ENCODE measurements at places on chromosomes 7 and 10.

DNA sequence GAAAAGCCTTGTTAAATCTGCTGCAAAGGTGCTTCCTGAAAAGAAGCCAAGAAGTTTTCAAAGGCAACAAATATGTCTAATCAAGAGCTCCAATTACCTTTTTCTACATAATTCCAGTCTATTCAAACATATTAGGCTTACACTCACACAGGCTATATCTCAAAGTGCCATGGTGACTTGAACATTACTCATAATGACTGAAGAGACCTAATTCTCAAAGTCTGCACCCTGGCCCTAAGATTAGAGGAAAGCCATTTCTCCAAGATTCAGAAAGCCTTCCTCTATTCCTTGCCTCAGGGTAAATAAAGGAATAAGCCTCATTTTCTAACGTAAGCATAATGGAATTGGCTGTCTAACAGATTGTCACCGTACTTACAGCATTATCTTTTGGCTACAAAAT is 78.3 kb upstream of the THSD7A start:
- DNase-seq = no peak

DNA sequence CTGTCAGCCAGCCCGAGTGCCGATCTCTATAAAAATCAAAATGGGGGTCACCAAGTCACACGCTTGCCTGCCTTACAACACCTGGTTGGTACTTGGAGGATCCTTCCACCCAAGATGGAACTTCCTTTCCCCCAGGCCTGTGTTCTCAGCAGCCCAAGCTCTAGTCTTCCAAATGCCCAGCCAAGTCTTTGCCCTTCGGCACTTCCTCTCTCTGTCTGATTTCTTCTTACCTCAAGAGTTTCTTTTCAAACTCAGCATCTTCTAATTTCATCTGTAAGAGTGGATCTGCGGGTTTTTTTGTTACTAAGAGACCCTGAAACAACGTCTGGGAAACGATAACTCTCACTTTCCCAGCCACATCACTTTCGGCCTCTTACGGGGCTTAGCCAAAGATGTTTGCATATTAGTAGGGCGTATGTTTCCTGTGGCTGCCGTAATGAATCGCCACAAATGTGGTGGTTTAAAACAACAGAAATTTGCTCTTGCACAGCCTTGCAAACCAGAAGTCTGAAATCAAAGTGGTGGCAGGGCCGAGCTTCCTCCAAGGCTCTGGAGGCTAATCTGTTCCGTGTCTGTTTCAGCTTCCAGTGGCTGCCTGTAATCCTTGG is 219.9 kb downstream of the TCF7L2 start:
- no peak for DNase-seq

DNA sequence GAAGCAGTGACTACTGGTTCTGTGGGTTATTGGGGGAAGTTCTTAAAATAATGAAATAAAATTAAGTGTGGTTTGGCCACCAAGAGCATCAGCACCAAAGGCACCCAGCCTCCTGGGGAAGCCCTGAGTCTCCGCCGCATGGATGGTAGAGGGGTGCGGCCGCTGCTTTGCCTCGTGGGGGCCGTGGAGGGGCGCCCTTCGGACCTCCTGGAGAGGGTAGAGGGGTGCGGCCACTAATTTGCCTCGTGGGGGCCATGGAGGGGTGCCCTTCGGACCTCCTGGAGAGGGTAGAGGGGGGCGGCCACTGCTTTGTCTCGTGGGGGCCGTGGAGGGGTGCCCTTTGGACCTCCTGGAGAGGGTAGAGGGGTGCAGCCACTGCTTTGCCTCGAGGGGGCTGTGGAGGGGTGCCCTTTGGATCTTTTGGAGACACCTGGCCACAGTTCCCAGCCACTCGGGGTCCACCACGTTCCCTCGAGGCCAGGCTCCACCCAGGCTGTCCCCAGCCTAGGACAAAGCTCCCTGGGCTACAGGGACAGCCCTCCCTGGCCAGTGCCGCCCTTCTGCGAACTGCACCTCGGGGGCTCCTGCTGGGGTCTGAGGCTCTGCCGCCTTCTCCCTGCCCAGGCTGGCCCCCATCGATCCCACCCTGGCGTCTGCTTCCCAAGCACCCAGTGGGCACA is 535.1 kb downstream of the PTPRN2 start:
- DNase-seq = no peak

GRCh38 chr7:151506901-151507382 is 12.8 kb downstream of the RHEB start:
- DNase-seq = no peak

- DNase-seq = no peak
Measured at GRCh38 chr10:26391701-26392695, 46.1 kb upstream of the APBB1IP start.

GRCh38 chr7:115910541-115911164 is 119.9 kb downstream of the TFEC start:
- no peak for DNase-seq

- no peak for DNase-seq
Measured at GRCh38 chr10:49164559-49165188, 23.5 kb downstream of the TMEM273 start.

DNA sequence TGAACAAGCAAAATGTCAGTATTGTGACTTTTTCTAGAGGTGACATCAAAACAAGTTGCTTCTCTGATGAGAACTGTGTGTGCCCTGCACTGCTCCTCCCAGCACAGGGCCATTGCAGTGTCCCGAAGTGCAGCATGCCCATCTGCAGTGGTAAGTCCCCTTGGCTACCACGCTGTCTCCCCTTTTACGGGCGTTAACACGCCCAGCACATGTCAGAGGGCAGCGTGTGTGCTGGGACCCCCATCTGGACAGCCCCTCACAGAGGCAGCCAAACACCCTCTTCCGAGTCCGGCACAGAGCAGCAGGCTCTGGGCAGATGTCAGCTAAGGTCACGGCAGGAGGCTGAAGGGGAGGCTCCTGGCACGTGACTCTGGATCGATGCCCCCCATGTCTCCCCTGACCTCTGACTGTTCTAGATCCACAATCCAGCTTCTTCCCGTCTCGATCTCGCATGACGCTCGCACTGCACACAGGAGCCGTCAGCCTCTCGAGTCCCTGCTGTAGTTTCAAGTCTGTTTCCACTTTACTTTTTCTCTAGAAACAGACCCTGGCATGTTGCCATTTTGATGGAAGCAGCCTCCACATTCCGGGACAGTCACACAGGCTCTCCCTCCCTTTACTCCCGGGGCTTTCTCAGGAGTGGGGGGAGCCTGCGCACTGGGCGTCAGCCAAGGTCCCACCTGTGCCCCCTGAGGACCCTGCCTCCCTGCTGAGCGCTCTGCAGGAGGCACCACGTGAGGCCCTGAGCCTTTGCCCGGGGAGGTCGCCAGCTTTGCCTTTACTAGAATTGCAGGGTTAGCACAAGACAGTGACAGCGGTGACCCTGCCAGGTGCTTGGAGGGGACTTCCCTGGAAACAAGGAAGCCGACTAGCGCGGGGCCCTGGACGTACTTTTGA is 133.8 kb downstream of the TCERG1L start:
- DNase-seq = no peak

DNA sequence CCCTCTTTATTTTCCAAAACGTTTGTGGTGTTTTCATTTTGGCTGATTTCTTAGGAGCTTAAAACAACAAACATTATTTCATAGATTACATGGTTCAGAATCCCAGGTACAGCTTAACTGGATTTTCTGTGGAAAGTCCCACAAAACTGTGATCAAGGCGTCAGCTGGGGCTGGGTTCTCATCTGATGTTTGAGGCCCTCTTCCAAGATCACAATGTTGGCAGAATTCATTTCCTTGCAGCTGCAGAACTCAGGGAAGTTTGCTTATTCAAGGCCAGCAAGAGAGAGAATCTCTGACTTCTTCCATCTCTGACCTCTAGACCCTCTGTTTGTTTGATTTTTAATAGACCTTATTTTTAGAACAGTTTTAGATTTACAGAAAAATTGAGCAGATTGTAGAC is 108.4 kb upstream of the AGK start:
- no peak for DNase-seq

GRCh38 chr7:18638594-18639452 is 143.3 kb downstream of the HDAC9 start:
- DNase-seq = no peak

DNA sequence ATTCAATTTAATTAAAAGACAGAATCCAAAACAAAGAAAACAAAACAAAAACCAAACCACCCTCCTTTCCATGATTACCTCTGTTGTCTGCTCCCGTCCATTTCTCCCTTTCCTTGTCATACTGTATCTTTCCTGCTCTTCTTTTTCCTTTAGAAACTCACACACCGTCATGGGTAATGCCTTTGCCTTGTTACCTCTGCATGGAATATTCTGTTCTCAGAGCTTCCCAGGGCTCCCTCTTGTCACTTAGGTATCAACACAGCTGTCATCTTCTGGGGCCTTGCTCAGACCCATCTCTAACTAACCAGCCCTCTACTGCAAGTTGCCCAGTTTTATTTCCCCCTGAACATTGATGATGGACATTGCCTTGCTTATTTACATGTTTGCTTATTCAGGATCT is 30.2 kb upstream of the GIMAP8 start:
- DNase-seq = no peak

- DNase-seq = no peak
Measured at GRCh38 chr10:35569836-35570235, 35.3 kb upstream of the GJD4 start.

- no peak for DNase-seq
Measured at GRCh38 chr10:36173364-36173763, 531.3 kb upstream of the FZD8 start.
